ENCODE measurements at places on chromosomes 2 and 18.

GRCh38 chr2:217223222-217223930 lies 363.5 kb upstream of the TNP1 start:
- no peak for DNase-seq

DNA sequence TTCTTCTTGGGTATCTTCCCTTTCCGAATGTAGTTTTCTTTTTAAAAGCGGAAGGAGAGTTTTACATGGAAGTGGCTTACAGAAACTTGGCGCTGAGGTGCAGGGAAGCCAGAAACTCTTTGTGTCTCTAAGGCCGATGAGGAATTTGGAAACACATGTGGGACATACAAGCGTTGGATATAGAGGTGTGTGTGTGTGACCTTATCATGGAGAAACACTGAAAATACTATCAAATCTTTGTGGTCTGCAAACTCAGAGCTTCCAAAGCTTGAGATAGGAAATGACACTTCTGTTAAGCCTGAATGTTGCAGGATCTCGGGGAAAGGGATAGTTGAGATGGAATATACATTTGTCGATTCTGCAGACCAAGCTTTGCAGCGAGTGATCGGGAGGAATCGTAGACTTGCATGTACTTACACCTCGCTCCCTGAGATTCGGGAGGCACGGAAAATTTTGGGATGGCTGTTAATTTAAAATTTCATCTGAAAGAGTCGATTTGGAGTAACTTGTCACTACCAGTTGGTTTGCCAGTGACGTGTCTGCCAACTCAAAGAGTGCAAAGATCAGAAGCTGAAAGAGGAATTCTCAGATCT lies 1.0 kb downstream of the NAB1 start:
- no peak for DNase-seq

- DNase-seq = no peak
These were observed 594.0 kb upstream of the LINC00305 start for GRCh38 chr18:64742898-64743297.

DNA sequence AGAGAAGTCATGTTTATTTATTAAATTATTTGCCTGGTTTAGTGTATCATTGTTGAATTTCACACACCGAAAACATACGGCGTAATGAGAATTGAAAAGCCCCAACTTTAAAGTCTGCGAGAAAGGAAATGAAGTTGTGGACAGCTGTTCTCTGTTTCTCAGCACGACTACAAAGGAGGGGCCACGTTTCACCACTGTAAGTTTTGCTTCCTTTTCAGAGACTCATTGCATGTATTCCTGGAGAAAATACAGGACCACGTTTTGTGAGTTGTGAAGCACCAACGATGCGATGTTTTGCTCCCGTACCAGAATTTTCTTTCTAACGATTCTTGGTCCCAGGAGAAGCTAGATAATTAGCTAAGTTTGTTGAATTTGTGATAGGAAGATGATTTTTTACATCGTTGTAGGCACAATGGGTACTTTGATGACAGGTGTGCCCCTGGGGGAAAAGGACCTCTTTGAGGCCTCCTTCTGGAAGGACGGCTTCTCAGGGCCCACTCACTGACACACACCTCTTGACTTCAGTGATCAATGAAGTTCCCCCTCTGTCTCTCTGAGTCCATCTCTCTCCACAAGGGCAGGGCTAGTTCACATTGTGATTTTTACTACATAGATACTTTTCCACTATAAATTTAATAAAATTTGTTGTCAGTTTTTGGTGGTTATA lies 23.7 kb upstream of the ACKR3 start:
- no peak for DNase-seq

DNA sequence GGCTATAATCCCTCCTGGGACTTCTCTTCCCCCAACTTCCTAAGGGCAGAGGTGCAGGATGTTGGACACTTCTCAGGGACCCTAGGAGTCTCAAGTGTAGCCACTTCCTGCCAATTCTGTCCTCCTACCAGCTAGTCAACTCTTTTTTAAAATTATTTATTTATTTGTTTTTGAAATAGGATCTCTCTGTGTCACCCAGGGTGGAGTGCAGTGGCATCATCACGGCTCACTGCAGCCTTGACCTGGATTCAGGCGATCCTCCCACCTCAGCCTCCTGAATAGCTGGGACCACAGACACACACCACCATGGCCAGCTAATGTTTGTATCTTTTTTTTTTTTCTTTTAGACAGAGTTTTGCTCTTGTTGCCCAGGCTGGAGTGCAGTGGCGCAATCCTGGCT lies 11.5 kb downstream of the SFTPB start:
- no peak for DNase-seq

DNA sequence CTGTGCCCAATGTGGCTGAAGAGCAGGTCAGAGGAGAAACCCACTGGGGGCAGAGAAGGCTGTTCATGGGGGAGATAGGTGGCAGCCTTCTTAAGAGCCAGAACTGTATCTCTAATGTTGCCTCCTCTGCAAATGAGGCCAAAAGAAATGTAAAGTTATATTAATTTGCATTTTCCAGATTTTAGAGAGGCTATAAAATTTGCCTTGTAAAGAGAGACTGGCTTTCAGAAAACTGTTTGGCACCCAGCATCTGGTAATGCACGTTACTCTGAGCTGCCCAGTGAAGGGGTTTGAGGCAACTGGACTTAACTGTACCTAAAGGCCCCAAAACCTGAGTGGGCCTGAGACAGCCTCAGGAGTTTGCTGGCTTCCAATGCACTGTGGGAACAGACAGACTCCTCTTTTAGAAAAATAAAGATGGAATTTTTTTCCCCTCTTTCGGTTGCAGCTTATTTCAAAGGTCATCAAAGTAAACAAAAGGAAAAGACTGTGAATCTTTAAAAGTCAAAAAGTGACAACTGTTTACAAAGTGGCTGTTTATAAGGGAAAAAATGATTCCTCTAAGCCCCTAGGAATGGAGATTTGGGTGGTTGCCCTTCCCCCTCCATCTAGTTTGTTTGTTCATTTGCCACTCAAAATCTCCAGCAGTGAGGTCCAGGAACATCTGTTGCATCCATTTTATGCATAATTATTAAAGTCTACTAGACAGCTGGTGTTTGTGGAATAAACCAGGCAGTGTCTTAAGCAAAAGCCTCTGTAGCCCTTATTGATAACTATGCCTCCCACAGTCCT lies 132.2 kb upstream of the ZFP36L2 start:
- no peak for DNase-seq

DNA sequence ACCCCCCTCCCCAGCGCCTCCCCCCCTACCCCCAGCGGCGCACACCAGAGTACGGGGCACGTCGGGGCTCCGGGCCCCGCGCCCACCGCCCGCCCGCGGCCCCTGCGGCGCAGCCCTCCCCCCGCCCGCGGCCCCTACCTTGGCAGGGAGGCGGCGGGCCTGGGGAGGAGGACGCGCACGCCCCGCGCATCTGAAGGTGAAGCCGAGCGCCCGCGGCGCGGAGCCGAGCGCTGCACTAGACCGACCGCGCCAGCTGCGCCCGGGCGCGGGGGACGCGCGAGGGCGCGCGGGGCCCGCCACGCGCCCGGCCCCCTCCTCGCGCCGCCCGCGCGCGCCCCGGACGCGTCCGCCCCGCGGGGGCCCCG lies at the start of gene ZNF516:
ZNF516 (minus strand) TSS at position 237 of the 365 bp plus-strand sequence. CDS start 52,188 bp downstream, outside the sequence.
- no peak for DNase-seq

GRCh38 chr2:231541645-231542044 lies 11.4 kb upstream of the NMUR1 start:
- no peak for DNase-seq

DNA sequence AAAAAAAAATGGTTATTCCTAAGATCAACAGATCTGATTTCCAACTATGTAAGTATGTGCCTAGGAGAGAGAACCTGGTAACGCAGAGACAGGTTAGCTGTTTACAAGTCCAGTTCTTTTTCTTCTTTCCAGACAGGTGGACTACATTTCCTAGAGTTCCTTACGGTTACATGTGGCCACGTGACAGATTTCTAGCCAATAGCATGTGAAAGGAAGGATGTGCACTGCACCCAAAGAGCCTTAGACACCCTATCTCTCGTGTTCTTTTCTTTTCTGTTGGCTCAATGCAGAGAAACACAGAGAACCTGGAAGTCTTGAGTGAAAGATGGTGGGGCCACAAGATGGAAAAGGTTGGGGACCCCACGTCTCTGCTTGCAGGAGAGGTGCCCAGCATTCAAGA lies 375.9 kb downstream of the TNS1 start:
- no peak for DNase-seq

GRCh38 chr2:134773335-134773734 lies 54.5 kb upstream of the TMEM163 start:
- no peak for DNase-seq

DNA sequence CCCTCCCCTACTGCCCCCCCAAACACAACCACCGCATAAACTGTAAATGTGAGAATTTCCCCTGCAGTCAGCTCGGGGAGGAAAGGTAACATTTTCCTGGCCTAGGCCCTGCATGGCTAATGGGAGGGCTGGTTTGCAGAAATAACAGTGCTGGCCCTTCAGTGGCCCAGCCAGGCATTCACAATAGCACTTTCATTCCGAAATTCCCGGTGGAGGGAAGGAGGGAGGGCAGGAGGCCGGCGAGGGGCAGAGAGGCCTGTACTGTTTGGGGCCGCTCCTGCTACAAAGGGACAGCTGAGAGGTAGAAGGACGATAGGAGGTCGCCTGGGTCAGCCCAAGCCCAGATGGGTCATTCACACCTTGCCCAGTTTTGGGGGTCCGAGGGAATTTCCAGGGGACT lies 11.3 kb downstream of the CYP26B1 start:
- DNase-seq = no peak

- no peak for DNase-seq
These were observed 1.7 kb downstream of the MZT2B start for GRCh38 chr2:130183512-130184373.

DNA sequence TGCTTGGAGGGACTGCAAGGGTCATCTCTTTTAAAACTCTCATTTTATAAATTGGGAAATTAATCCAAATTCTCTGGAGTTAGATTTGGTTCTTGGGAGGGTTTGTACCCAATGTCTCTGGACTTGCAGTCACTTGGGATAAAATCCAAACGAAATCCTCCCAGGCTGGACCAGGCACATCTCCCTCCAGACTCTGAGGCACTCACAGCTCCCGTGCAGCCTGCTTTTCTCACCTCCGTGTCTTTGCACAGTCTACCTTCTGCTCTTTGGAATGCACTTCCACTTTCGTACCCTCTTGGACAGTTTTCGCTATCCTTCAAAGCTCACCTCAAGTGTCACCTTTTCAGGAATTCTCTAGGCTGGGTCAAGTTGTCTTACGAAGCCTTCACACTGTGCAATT lies 166.3 kb downstream of the MYCN start:
- no peak for DNase-seq

- no peak for DNase-seq
These were observed 135.9 kb downstream of the ABCA12 start for GRCh38 chr2:215002500-215002899.

- DNase-seq = no peak
These were observed 56.3 kb downstream of the POMC start for GRCh38 chr2:25112113-25112512.

DNA sequence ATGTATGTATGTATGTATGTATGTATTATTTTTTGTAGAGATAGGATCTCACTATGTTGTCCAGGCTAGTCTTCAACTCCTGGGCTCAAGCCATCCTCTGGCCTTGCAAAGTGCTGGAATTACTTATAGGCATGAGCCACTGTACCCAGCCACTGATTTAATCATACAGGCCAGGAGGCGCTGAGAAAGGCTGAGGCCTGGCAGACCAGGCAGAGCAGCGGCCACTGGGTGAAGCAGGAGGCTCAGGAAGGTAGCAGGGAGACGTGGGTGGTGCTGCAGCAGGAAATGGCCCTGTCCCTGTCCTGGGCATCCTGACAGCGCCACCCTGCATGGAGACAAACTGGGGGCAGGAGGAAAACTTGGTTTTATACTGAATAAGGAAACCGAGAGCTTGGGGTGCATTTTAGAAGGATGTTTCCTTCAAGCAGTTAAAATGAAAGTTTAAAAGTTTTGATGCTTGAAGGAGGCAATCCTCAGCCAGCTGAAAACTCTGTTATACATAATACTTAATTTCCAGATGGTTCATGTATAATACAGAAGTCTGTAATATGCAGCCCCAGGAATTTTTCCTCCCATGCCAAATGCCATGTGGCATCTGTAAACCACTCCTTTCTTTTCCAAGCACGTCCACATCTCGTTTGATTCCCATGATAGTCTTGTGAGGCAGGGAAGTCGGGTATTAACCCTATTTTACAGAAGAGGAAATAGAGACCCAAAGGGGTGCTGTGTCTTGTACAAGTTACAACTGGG lies 182.4 kb downstream of the CELF4 start:
- no peak for DNase-seq

DNA sequence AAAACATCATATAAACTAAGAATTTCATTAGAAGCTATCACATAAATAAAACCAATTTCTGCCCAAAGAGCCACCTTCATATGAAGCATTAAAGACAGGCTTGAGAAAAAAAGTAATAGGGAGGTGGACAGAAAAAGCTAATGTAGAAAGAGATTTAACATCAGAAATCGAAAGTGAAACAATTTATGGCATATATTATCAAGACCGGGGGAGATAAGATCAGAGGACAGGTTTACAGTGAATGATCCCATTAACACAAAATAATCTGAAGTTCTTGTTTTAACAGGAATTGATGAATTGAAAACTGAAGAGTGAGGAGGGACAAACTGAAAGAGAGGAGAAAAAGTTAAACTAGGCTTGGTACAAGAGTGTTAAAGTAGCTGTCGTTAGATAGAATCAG lies 786.3 kb upstream of the FSHR start:
- no peak for DNase-seq

DNA sequence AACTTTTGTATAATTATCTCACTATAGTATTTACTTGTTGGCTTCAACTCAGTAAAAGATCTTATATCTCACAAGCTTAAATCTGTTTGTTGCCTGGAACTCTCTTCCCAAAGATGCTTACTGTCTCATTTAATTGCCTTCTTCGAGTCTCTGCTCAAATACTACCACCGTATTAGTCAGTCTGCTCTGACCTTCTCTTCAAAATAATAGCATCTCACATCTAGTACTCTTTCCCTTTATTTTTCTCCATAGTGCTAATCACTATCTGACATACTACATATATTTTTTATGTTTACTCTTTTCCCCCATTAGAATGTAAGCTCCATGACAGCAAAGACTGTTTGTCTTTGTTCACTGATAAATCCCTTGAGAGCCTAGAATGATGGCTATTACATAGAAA lies 10.6 kb upstream of the MPP4 start:
- DNase-seq = no peak

DNA sequence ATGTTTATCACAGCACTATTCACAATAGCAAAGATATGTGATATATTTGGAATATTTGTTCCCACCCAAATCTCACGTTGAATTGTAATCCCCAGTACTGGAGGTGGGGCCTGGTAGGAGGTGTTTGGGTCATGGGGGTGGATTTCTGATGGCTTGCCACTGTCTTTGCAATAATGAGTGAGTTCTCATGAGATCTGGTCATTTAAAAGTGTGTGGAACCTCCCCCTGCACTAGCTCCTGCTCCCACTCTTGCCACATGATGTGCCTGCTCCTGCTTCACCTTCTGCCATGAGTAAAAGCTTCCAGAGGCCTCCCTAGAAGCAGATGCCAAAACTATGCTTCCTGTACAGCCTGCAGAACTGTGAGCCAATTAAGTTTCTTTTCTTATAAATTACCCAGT lies 72.2 kb upstream of the DYNC1I2 start:
- DNase-seq = no peak

- no peak for DNase-seq
These were observed 52.7 kb upstream of the LDLRAD4 start for GRCh38 chr18:13165636-13166423.

GRCh38 chr18:45805551-45805950 lies 19.9 kb upstream of the SIGLEC15 start:
- no peak for DNase-seq
